ENCODE measurements at places on chromosomes 7 and 10.

GRCh38 chr7:101961811-101962210 lies 144.4 kb downstream of the CUX1 start:
- DNase-seq: no peak

DNA sequence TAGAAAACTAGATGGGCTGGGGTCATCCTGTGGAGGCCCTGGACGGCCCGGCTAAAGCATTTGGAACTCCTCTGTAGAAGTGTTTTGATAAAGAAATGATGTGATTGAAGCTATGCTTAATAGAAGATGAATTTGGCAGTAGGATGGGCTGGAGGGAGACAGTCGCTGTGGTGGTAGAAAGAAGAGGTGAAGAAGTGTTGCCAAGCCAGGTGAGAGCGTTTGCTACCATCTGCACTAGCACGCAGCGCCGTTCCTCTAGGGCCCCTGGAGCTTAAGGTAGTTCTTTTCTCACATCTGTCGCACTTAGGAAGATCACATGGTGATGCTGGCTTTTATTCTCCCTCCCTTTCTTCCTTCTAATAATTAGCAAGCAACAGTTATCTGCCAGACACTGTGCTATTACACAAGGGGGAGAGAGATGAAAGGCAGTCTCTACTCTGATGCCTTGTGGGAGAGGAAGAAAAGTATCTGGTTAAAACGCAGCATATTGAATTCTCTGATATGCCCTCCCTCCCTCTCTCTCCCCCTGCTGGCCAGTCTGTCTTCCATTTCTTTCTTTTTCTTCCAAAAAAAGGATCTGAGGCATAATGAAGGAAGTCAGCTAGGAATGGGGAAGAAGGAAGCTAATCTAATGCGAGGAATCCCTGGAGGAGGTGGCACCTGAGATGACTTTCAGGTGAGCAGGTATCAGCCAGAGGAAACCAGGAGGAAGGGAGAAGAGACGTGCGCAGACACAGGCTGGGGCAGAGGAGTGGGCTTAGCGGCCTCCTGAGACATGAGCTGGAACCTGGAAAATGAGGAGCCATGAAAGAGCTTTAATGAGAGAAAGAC lies 162.3 kb upstream of the KLF14 start:
- no peak for DNase-seq

DNA sequence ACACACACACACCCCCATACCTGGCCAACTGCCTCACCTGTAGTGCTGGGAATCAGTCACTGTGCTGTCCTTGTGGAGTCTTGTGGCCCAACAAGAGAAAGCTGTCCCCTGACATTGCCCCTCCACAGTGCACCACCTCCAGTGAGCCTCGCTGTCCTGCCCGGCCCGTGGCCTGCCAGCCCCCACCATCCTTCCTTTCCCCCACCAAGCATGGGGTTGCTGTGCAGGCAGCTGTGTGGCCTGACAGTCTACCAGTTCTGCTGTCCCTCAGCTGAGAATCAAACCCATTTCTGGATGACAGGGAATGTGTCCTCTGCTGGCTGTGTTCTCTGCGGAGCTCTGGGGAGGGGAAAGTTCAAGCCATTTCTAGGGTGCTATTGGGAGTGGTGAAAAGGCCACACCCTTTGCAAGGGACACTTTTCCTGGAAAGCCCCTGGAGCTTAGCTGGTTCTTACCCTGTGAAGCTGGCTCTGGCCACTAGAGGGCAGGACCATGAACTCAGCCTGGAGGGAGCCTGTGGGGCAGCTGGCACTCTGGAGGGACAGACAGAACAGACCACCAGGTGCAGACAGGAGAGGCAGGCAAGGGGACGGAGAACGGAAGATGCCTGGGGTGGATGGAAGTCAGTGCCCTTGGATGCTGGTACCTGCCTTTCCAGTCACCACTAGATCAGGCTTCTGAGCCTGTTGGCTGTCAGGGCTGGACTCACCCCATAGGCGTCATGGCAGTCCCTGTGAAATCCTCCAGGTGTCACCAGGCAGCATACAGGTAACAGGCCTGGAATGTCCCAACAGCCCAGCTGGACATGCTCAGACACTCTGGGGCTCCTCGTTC lies 10.5 kb upstream of the MTPAP start:
- DNase-seq: peak; percentile 47

GRCh38 chr10:49118430-49119074 lies 3.2 kb upstream of the VSTM4 start:
- DNase-seq: no peak

DNA sequence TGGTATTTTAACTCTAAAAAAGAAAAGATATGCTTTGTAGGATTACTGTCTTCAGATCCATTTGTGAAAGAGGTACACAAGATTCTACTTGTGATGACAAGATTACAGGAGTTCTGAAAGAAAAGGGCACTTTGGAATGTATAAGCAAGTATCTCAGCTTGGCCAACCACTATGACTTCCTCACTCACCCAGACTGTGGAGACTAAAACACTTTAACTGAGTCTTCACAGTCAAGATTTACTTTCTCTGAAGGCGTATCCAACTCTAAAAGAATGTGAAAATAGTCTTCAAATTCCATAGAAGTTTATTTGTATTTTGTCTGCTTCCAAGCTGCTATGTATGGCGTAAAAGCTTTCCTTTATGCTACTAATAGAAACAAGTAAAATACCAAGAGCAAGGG lies 76.1 kb upstream of the SRRM3 start:
- DNase-seq: no peak

GRCh38 chr10:19730907-19731217 lies 85.4 kb upstream of the PLXDC2 start:
- no peak for DNase-seq

GRCh38 chr10:109966961-109967738 lies 40.6 kb upstream of the ADD3 start:
- DNase-seq: no peak

DNA sequence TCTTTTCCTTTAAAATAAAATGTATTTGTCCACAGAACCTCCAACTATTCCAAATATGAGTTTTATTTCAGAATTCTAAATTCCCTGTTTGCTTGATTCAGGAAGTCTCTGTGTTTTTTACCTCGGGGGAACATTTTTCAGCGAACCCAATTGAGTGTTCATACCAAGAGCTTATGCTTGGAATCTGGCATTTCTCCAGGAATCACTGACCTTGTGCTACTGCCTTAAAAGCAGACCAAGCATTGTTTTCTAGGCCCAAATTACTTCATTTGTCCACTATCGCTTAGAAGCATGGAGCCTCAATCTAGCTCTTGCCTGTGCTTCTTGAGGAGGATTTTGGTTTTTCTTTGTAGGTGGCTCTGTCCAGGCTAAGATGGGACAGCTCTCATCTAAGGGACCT lies 59.4 kb downstream of the EBLN1 start:
- no peak for DNase-seq

DNA sequence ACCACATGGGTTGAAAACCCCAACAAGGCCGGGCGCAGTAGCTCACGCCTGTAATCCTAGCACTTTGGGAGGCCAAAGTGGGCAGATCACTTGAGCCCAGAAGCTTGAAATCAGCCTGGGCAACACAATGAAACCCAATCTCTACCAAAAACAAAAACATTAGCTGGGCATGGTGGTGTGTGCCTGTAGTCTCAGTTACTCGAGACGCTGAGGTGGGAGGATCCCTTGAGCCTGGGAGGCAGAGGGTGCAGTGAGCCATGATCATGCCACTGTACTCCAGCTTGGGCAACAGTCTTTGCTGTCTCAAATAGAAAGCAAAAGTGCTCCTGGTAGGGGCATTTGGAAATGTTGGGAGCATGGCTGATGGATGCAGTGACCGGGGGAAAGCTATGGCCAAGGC lies 209.6 kb upstream of the PLXNA4 start:
- no peak for DNase-seq

- no peak for DNase-seq
Measured at GRCh38 chr7:44217223-44217714, 16.5 kb downstream of the YKT6 start.
